ENCODE measurements at places on chromosomes 11 and 22.

DNA sequence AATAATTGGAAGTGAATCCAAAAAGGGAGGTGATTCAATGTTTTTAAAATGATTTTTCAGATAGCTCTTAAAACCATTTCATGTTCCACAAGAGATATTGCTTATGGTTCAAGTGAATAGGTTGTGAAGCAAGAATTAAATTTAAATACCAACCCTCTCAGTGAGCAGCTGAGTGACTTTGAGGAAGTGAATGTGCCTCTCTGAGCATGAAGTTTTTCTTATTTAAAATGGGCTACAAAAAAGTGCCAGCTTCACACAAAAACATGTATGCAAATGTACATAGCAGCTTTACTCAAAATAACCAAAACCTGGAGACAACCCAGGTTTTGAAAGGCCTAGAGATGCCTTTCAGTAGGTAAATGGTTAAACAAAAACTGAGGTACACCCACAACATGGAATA lies 35.5 kb upstream of the GAB4 start:
- DNase-seq, result no peak
- H3K36me3 ChIP-seq, result no peaks in the 10 kb centered on the region
- H3K27ac ChIP-seq, result no peak overlapping the region
- no peaks in the 10 kb centered on the region for H3K27me3 ChIP-seq

- H3K4me3 ChIP-seq, result peak overlapping the region; percentile 41
- peaks cover 19% of the 10 kb centered on the region for H3K4me1 ChIP-seq
These were observed 7.3 kb upstream of the SYT7 start for GRCh38 chr11:61587951-61588727.

DNA sequence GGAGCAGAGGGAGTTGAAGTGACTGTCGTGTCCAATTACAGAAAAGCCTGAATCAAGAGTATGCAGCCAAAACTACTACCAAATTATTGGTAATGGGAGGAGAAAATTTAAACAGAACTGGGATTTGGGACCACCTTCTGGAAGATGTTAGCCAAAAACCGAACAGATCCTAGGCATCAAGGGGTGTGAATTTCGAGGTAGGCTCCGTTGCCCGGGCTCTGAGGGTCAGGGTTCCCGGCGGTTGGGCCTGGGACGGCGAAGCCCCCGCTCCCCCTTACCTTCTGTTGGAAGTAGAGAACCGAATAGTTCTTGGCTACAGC lies 313 bp downstream of the PRCP start:
- no peak for DNase-seq
- no peaks in the 10 kb centered on the region for H3K27me3 ChIP-seq
- no peaks in the 10 kb centered on the region for H3K36me3 ChIP-seq
- H3K4me3 ChIP-seq, result peak overlapping the region; percentile 89

- no peak overlapping the region for H3K27ac ChIP-seq
- no peak for DNase-seq
- peaks cover 15% of the 10 kb centered on the region for H3K4me1 ChIP-seq
- H3K36me3 ChIP-seq, result peaks cover 76% of the 10 kb centered on the region
- H3K4me3 ChIP-seq, result no peak overlapping the region
These were observed 16.5 kb downstream of the CERK start for GRCh38 chr22:46721501-46722085.

DNA sequence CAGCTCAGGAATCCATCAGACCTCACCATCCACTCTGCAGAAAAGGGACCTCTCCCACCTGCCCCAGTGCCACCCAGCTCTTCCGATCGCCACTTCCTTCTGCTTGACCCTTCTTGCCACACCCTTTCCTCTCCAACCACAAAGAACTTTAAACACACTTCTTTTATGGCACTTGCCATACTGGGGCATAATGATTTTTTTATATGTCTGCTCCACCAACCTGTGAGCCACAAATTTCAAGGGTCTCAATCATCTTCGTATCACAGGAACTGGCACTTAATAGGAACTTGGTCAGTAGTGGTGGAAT lies 11.7 kb upstream of the MYH9 start:
- H3K27ac ChIP-seq, result no peak overlapping the region
- no peak for DNase-seq
- H3K4me3 ChIP-seq, result no peak overlapping the region
- H3K4me1 ChIP-seq, result peaks cover 22% of the 10 kb centered on the region
- no peaks in the 10 kb centered on the region for H3K36me3 ChIP-seq
- no peaks in the 10 kb centered on the region for H3K27me3 ChIP-seq

DNA sequence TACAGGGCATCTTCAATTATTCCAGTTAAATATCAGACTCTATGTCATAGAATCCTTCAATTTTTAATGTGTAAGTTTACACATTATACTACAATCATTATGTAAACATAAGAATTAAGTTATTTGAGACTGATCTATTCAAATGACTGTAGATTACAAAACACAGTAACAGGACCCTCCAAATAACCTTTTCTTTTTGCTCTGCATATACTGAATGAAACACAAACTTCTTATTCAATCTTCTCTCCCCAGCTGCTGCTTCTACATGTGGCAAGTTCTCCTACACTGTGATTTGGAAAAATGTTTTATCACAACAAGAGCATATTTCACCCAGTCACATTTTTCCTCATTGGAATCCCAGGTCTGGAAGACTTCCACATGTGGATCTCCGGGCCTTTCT lies at the start of gene OR52J3:
Gene OR52J3, plus strand, starts transcription at position 301 of the 400 bp plus-strand sequence. Its CDS starts 0 bp downstream, at position 301.
- no peaks in the 10 kb centered on the region for H3K4me1 ChIP-seq
- no peak within 1 kb of the TSS for H3K4me3 ChIP-seq
- no peak within 1 kb of the TSS for H3K27ac ChIP-seq
- DNase-seq, result no peak
- no peaks in the 10 kb centered on the region for H3K27me3 ChIP-seq

Measured in T-cell (primary cell).